ENCODE measurements at places on chromosomes 7 and 10.

DNA sequence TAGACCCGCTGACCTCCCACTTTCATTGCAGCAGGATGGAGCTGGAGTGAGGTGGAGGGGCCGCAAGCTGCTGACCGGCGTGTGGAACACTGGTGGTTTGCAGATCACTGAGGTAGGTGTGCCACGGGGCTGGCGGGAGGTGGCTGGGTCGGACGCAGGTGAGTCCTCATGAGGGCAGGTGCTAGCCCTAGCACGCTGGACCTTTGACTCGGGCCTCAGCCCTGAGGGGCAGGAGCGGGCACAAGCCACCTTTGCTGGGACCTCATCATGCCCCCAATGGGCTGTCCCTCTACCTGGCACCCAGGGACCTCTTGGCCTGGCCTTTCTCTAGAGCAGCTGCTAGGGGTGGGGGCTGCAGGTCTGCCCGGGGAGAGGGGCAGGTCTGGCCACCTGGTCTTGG, 93.3 kb downstream of the ZMIZ1 start:
- DNase-seq = no peak

DNA sequence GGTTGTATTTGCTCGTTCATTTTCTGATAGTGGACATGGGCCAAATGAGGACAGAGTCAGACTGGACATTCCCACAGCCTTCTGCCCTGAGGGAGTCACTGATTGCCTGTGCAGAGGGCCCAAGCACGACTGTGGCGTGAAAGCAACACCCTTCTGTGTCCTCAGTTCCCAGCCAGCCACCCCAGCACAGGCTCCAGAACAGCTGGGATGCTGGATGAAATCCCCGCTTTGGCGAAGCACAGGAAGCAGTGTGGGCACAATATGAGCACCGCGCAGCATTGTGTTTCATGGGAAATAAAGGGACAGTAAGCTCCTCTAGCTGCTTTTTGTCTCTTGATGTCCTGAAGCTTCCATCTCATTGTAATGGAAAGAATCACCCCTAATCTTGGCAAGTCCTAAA, 20.5 kb downstream of the TRIL start:
- DNase-seq = no peak

GRCh38 chr10:14374745-14375445, 44.2 kb upstream of the FRMD4A start:
- DNase-seq = no peak

DNA sequence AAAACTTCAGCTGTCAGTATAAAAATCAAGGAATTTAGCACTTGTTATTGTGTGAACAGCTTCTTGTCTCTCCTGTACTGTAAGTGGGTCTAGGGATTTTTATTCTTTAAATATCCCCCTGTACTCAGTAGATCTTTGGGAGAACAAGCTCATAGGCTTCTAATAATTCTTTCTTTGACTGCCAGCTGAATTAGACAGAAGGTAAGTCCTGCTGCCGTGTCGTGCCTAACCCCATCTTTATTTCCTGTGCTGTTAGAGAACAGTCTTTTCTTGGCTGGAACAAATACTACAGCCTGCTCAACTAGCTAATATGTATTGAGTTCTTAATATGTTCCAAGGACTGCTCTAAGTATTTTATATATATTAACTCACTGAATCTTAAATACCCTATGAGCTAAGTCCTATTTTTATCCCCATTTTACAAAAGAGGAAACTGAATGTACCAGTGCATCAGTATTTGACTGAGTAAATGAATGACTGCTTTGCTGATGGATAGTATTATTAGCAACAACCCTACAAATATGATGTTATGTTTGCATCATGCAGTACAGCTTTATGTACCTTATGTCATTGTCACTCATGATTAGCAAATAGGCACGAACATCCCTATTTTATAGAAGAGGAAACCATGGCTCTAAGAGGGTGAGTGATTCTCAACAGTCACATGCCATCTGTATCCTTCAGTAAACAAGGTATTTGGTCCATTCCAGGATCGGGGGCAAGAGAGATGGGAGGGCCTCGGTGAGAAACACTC, 5.5 kb upstream of the DUSP5 start:
- DNase-seq = no peak

DNA sequence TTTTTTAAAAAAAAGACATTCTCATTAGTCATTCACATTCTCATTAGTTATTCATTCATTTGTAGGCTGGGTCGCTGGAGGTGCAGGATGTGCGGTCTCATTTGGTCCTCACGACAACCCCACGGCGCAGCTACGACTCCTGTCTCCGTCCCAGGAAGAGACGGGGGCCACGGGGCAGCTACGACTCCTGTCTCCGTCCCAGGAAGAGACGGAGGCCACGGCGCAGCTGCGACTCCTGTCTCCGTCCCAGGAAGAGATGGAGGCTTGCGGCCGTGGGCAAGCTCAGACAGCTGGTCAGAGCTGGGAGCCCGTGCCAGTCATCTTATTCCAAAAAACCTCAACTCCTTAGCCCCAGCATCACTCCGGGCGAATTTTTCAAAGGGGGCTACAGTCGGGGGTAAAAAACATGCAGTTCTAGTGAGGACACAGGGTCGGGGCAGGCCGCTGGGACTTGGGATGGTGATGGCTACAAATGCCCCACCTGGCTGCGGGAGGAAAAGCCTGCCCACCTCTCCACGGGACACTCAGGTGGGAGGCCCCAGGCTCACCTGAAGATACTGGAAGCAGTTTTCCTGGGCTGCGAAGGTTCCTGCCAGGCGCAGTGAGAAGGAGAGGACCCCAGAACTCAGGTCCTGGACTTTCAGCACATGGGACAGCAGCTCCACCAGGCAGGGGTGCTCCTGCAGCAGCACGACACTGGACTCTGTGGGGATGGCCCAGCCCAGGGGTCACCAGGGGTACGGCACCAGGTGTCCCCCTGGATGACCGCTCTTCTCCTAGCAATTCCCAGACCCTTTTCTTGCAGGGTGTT, 8.3 kb downstream of the BRAT1 start:
- DNase-seq = no peak

DNA sequence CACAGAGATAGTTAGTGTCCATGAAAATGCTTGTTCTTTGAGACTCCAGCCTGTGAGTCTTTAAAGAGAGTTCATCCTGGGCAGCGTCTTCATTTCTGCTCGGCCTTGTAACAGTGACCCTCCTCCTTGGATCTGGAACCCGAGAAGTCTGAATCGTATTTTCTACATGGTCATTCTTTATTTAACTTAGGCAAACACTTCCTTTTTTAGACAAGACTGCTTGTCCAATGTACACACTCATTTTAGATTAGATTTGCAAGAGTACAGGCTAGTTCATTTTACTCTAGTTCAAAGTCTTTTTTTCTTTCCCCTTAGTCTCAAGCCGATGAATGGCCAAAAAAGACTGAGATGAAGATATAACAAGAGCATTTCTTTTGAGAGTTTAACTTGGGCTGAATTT, 133.5 kb downstream of the CHN2 start:
- no peak for DNase-seq

GRCh38 chr10:56178210-56178609, 182.8 kb downstream of the ZWINT start:
- DNase-seq = no peak

- DNase-seq = no peak
These were observed 4.7 kb downstream of the LRRC4 start for GRCh38 chr7:128026551-128026950.

GRCh38 chr7:27170426-27171324, 3.4 kb downstream of the HOXA10 start:
- no peak for DNase-seq

DNA sequence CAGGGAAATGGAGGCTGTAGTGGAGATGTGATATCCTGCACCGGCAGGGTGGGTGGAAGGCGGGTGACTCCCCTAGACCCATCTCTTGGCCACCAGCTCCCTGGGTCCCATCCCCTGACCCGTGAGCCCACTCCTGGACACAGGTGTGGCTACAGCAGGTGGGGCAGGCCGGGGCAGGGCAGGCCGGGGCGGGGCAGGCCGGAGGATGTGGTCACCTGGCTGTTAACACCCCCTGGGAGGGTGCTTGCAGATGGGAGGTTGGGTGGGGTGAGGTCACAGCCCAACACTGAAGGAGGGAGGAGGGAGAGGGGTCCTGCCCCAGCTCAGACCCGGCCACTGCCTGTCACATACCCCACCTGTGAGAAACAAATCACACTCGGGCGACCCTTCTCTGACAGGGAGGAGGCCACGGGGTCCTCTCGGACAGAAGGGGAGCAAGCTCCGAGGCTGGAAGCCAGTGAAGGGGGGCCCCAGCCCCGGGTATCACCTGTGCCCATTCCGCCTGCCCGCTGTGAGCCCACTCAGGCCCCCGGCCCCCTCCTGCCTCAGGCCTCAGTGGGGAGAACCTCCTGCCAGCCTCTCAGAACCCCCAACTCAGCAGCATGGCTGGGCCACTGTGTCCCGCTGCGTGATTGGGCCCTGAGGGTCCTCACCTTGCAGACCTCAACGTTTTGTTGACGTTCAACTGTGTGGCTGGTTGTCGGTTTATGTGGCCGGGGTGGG, 74.0 kb downstream of the MICALL2 start:
- no peak for DNase-seq

- no peak for DNase-seq
These were observed 96.5 kb upstream of the PLPP4 start for GRCh38 chr10:120360571-120360970.

- DNase-seq = no peak
These were observed 8.9 kb downstream of the FLNC start for GRCh38 chr7:128838981-128839731.

GRCh38 chr10:103712146-103712545, 143.2 kb downstream of the SH3PXD2A start:
- DNase-seq = no peak

DNA sequence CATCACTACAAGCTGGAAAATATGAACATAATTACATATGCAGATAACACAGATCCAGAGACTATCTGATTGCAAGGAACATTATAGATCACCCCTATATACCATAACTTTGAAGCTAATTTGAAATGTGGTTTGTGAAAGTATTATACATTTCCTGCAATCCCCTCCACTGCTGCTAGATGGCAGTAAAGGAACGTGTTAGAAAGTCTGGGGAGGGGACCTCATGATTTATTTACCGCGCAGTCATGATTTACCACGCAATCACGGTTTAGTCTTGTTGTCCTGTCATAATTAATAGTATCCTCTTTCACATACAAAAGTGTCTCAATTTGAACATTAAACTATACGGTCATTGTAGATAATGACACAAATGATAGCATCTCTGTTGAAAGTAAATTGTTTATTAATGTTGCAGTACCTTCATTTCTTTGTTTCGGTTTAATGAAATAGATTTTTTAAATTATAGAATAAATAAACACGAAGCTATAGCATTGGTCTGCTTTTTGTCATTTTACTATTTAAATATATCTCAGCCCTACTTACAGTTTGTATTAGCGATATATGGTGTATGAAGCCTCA, 145.3 kb upstream of the PRSS1 start:
- peak; percentile 52 for DNase-seq

GRCh38 chr7:84536271-84536870, 341.8 kb upstream of the SEMA3A start:
- no peak for DNase-seq

DNA sequence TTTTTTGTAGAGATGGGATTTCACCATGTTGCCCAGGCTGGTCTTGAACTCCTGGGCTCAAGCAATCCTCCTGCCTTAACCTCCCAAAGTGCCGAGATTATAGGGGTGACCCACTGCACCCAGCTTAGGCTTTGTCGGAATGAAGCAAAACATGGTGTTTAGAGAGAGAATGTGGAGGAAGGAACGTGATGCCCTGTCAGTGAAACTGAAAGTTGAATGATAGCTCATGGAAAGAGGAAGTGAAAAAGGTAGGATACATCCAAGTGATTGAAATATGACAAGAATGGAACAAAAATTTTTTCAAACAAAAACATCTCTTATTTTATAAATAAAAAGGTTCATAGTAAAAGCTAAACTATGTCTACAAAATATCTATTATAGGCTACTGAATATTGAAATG, 5.9 kb downstream of the AKAP9 start:
- no peak for DNase-seq

- DNase-seq = no peak
These were observed 6.3 kb upstream of the AKR1E2 start for GRCh38 chr10:4819707-4820106.

DNA sequence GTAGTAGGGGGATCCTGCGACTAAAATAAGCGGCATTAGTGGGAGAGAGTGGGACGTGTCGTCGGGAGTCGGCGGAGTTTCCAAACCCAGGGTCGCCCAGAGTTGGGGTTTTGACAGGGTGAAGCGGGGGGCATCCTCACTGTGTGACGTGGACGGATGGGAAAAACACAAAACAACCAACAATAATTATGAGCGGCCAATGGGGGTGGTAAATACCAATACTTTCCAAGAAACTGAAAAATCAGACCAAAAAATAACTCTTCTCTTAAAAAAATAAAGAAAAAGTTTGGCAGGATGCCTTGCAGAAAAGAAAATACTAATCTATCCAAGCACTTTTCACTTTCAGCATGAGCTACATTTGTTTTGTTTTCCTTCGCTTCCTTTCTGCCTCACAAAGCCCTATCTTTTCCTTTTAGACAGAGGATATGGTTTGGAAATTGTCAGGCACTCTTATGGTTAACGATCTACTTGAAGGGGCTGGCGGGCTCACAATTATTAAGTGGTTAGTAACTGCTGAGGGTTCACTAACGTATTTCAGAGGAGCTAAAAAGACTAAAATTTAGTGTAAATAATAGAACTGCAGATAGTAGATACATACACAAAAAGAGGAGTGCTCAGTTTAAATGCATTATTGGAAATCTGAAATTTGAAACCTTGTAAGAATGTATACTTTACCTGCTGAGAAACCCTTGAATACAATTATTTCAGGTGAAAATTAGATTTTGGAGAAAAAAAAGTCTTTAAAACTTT, 802 bp upstream of the CDK6 start:
- DNase-seq = no peak

DNA sequence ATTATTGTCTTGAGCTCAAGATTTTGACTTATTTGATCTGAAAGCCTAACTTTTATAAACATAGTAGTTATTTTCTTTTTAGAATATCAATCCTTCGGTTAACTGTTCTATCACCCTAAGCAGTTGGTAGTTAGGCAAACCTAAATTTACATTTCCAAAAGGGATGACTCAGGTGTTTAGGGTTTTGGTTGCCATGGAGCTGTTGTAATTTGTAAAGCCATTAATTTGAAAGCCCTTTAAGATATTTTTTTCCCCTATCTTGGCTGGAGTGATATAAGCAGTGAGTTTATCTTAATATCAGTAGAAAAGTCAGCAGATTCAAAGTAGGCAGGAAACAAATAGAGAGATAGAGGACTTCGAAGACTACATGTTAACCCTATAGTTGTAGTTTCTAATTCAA, 1472.6 kb upstream of the CELF2 start:
- no peak for DNase-seq

DNA sequence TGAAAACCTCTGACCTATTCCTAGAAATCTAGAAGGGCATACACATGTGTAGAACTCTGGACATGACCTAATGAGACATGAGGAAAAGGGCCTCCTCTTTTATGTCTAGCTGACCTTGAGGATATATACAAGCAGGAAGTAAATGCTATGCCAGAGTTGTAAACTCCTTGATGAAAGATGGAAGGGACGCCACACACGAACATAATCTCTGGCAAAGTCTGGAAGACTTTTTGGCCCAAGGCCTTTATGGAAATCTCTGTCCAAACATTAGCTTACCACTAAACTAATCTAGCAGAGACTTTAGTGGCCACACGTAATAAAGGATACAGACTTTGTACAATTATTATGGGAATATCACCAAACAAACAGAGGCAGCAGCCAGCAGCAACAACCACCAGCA, 138.1 kb upstream of the THSD7A start:
- no peak for DNase-seq
